ENCODE measurements at places on chromosomes 12 and 14.

DNA sequence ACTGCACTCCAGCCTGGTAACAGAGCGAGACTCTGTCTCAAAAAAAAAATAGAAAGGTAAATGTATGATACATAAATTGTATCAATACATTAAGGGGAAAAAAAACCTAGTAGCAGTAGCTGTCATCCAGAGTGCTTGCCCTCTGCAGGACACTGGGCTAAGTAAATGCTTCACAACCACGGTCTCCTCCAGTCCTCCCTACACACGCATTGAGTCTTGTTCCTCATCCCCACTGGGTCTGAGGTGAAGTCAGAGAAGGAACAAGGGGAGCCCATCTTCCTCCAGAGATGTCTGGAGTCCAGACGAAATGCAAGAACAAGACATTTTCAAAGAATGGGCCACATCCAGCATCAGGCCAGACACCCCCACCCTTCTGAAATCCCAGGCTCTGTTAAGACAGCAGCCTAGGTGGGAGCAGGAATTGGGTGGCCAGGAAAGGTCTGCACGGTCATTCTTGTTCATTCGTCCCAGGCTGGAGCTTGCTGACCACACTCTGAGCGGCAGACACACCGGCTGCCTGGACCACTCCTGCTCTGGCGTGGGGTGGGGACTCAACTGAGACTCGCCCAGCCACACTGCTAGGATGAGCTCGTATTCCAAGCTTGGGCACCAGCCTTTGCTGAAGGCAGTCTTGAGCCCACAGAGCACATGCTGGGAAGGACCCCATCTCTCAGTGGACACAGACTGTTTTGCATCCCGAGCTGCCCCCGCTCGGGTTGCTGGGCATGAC lies 45.5 kb downstream of the CHGA start:
- no peak for DNase-seq

GRCh38 chr12:19036673-19037357 lies 92.7 kb upstream of the PLEKHA5 start:
- DNase-seq, result no peak

GRCh38 chr14:88321692-88322503 lies 1.2 kb downstream of the KCNK10 start:
- no peak for DNase-seq

GRCh38 chr14:67892466-67893100 lies 73.0 kb downstream of the RAD51B start:
- DNase-seq, result no peak

DNA sequence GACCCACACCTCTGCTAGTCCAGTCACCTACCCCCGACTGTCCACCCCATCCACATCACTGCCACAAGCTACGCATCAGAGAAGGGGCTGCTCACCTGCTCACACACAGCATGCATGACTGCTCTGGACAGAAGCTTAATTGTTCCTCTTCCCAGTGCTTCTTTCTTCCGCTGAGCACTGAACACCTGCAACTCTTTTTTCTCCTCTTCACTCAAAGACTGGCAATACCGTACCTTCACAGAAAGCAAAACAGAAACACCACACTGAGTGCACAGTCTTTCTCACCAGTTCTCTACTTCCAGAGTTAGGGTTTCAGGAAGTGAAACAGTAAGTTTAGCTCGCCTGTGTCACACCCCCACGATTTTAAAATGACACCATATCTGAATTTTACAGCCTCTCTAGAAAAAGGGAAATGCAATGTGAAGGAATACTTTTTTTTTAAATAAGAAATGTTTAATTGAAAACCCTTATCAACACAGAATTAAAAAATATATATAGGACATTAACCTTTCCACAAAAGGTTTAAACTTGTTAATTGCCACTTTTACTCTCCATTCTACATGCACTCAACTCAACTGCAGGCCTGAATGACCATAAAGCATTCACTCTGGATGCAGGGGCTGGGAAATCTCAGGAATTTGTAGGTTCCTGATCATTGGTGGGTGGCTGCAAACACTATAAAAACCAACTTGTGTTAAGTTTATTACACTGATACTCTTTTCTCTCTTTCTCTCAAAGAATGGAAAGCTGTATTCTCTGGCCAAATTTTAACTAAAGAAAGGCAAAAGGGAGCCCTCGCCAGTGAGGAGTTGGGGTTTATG lies 120.0 kb downstream of the PRICKLE1 start:
- no peak for DNase-seq

- DNase-seq, result no peak
Measured at GRCh38 chr12:3587402-3588013, 96.5 kb downstream of the PRMT8 start.

DNA sequence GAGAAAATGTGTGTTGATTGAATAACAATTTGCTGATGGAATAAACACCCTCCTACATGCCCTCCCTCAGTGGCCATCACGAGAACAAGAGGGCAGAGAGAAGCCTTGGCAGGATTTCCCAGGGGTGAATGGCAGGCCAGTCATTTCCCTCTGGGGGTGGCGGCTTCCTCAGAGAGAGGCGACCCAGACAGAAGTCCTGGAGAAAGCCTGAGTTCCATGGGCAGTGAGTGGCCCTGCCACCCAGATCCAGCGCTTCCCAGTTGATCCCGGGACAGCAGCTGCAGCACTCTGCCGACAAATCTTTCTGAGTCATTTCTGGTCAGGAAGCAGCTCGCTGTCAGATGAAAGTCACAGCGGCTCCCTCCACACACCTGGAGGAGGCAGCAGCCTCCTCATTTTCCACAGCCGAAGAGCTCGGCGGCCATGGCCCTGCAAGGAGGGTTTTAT lies 123.0 kb downstream of the SCARB1 start:
- DNase-seq, result no peak

GRCh38 chr12:24025153-24025798 lies 75.8 kb upstream of the SOX5 start:
- no peak for DNase-seq

- DNase-seq, result no peak
Measured at GRCh38 chr12:61272441-61272840, 987.8 kb upstream of the USP15 start.

- no peak for DNase-seq
Measured at GRCh38 chr12:9694241-9694640, 24.7 kb downstream of the CLEC2D start.

GRCh38 chr12:32183650-32184049 lies 77.0 kb downstream of the BICD1 start:
- no peak for DNase-seq

DNA sequence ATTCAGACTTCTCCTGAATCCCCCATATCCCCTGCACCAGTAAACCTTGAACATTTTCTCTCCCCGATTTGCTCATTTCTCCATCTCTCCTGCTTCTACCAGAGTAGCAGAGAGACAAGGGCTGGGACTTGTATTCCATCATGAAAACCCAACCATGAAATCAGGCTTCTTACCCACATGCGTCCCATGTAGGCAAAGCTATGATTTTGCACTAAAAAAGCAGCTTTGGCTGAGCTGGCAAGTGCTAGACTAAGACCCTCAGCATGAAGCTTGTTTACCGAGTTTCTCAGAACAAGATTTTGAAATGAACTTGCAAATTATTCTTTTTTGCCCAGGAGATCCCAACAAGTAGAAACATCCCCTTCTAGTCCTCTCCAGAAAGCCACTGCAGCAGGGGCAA lies 80.3 kb upstream of the RFLNA start:
- no peak for DNase-seq

DNA sequence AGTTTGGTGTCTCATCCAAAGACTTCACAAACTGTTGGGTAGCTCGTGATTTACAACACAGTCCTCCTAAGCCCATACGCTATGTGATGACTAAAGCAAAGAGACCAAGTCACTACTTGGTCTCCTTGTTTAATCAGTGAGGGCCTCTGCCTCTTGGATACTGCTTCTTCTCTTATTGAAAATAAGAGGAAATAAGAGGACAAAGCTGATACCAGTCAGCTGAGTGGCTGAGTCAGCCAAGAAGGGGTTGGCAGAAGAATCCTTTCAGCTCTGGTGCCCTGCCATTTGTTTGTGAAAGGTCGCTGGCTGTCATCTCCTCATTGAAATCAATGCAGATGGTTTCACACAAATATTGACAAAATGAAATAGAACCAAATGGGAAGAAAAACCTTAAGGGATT lies 67.5 kb upstream of the SLC35F4 start:
- DNase-seq, result no peak

DNA sequence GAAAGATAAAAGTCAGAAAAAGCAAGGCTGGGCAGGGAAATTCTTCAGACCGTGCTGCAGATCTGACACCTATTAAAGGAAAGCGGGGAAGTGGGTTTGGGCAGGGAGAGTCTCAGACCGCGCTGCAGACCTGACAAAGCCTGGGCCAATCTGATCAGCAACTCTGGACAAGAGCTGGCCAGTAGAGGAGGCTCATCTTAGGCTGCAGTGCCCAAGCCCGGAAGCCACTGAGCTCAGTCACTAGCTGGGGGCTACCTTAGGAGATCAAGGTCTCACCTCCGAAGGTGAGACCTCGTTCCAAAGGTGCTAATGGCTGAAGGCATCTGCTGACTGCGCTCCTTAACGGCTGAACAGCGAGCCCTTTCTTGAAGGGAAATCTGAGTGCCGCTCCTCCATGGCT lies 60.2 kb downstream of the SINHCAF start:
- DNase-seq, result no peak

DNA sequence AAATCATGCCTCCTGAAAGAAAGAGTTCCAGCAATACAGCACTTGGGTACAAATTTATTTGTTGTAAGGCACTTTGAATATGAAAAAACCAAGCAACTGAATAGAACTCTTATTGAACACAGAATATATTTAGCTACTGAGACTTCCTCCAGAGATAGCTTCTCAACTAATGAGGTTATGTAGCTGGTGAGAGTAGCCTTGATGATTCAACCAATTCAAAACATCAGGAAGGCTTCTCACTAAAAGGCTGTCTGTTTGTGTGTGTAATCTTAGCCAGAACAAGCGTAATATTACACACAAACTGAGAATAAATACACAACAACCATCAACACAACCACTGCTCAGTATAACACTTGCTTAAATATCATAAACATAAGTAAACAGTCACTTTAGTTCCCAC lies 20.4 kb downstream of the EIF2B2 start:
- no peak for DNase-seq

DNA sequence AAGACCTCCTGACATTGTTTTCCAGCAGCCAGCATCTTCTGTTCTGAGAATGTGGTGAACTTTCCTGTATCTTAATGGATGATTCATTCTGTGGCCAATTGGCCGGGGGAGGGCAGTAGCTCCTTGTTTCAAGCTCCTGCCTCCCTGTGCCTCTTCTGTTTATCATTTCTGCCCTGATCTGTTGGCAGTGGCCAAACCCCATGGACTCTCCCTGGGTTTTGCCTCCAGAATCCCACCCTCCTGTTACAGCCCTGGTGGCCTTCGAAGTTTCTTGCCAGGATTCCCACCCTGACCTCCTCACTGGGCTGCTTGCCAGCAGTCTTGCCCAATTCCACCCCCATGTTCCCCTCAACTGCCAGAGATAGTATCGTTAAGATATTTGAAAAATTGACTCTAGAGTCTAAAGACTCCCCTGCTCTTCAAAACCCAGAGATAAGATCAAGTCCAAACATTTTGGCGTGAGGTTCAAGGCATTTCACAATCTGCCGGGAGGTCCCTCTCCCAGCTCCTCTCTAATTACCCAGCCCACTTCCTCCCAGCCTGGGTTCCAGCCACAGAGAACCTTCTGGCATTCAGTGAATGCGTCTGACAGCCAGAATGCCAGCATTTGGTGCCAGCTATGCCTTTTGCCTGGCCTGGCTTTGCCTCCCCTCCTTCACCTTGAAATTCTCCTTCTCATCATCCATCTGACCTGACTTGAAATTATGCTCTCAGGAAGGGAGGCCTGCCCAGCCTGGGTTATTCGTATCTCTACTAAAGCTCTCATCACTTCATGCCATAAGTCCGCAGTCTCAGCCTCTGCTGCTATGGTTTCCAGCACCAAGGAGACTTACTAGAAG lies 37.7 kb upstream of the TXNRD1 start:
- no peak for DNase-seq

- DNase-seq, result no peak
Measured at GRCh38 chr12:96427269-96427729, 27.1 kb upstream of the CDK17 start.

GRCh38 chr12:121513464-121514183 lies 67.2 kb downstream of the KDM2B start:
- no peak for DNase-seq

DNA sequence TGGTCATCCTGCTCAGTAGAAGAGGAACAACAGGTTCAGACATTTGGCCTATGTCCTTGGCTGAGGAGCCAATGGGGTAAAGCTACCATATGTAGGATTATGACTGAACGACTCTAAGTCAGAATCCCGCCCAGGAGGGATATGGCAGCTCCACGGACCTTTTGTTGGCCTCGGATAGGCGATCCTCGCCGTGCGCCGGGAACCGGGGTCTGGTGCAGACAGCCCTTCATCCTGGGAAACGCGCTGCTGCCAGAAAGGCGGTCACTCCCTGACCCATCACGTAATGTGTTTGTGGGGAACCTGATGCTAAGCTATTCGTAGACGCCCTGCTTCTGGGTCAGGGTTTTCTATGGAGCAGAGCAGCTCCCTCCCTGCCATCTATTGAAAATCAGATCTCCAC lies 178.9 kb upstream of the ALG10B start:
- no peak for DNase-seq

Data from T-helper 17 cell (primary cell).